Lower lobe of right lung (tissue), 2 donors: ENCODE measurements at places on chromosomes 7 and 10. TPM values are rescaled to one million over a fixed set of nuclear protein-coding genes. Genes with fewer than 3 reads are reported as not detected.

GRCh38 chr7:120797026-120797645 lies 60.8 kb downstream of the TSPAN12 start:
- no peak overlapping the region for H3K4me3 ChIP-seq
- H3K4me1 ChIP-seq = no peaks in the 10 kb centered on the region
- no peaks in the 10 kb centered on the region for H3K27me3 ChIP-seq
- H3K36me3 ChIP-seq = no peaks in the 10 kb centered on the region
- H3K27ac ChIP-seq = no peak overlapping the region

GRCh38 chr10:50480054-50481007 lies 143.4 kb downstream of the SGMS1 start:
- H3K36me3 ChIP-seq = no peaks in the 10 kb centered on the region
- H3K27ac ChIP-seq = no peak overlapping the region
- no peak for DNase-seq
- H3K4me3 ChIP-seq = no peak overlapping the region
- H3K4me1 ChIP-seq = no peaks in the 10 kb centered on the region

DNA sequence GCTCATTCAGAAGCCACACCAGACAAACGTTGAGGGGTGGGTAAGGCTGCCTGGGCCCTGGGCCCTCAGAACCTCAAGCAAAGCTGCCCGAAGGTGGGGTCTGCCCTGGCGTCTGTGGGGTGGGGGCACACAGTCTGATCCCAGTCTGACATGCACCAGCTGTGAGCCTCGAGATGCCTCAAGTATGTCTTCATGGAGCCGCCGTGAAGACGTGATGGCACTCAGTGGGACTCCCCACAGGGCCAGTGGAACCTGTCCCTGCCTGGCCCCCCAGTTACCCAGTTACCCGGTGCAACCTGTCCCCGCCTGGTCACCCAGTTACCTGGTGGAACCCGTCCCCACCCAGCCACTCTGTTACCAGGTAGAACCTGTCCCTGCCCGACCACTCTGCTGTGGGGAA lies 351.2 kb downstream of the PTPRN2 start:
- H3K27me3 ChIP-seq = no peaks in the 10 kb centered on the region
- H3K27ac ChIP-seq = no peak overlapping the region
- DNase-seq = no peak

DNA sequence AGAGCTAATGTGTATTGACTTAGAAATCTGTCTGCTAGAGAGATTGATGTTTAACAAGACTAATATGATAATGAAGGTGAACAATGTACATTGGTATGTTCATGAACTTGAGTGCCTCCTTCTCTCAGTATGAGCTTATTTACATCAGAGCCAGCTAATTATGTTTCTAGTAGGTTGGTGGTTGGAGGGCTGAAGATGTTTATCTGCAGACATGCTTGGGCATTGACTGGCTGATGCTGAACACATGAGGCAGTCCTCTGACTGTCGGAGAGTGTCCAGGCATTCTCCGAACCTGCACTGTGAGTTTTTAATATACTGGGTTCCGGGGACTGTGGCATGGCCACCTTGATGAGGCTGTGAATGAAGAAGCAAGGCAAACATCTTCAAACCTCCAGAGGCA lies 47.5 kb downstream of the BMPER start:
- no peak overlapping the region for H3K4me3 ChIP-seq
- no peaks in the 10 kb centered on the region for H3K4me1 ChIP-seq
- H3K36me3 ChIP-seq = no peaks in the 10 kb centered on the region
- H3K27me3 ChIP-seq = no peaks in the 10 kb centered on the region
- no peak for DNase-seq
- H3K27ac ChIP-seq = no peak overlapping the region

The IL15RA gene
- 28.5 TPM for total RNA-seq

The STOX1 gene
- 2.5 TPM for total RNA-seq

The BET1 gene
- 21.9 TPM for total RNA-seq

The ZNF467 gene
- total RNA-seq = 23.0 TPM
